ENCODE measurements at places on chromosomes 6 and 20.

DNA sequence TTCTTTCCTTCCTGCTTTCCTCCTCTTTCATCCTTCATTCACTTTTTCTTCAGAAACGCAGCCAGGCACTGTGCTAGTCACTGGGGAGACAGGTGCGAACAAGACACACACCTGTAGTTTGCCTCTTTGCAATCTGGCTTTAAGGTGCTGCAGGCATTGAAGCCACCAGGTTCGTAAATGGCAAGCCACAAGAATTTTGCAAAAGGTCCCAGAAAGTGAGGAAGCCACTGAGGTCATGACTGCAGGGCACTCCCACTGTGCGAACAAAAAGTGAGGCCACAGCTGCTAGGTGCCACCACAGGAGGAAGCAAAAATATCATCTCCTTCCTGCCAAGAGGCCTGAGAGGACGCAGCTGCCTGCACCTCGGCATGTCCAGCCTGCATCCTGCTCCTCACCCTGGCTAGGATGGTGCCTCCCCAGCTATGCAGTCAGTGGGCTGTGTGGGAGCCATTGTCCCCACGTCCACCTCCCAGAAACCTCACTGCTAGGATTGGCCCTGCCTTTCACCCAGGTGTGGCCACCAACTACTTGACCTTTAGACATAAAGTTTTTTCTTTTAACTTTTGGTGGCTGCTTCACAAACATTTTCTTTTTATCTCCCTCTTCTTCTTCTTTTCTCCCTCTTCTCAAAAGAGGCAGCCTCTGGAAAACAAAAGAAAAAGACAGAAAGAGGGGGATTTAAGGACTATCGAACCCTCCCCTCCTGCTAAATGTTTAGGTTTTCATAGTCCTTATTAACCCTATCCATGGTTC, 230.8 kb downstream of the BCAS1 start:
- DNase-seq, result peak; percentile 24

GRCh38 chr20:5784735-5785134, 34.5 kb downstream of the SHLD1 start:
- no peak for DNase-seq

GRCh38 chr6:3176562-3177355, 19.4 kb upstream of the TUBB2A start:
- no peak for DNase-seq

- no peak for DNase-seq
These were observed 78.8 kb downstream of the PTCHD4 start for GRCh38 chr6:48032151-48032550.

GRCh38 chr6:158654960-158655489, 5.2 kb downstream of the SYTL3 start:
- DNase-seq, result no peak

DNA sequence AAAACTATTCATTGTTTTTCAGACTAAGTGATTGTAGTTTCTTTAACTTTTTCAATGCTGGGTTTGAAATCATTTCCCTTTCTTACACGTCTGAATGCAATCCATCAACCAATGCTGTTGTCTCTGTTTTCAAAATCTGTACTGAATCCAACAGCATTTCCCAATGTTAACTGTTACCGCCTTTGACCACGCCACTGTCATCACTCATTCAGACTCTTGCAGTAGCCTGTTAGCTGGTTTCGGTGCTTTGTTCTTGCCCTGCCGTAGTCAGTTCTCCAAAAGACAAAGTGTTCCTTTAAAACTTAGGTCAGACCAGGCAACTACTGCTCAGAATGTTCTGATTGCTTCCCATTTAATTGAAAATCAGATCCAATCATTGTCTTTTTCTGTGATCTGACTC, 131.3 kb downstream of the PLCB4 start:
- no peak for DNase-seq

DNA sequence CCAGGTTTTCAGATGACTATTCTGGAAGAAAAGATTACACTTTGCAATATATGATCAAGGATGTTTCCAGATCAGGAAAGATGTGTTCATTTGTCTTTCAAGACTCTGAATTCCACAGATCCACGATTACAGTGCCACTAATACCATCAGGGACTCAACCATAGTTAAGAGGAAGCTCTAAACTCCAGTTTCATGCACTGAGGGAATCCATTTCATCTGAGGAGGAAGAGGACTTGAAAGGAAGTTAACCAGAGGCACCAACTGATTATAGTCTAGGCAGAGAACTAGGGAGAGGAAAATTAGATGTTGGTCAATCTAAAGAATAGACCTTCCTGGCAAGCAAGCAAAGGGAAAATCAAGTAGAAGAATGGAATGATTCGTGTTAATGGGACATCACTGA, 218.3 kb upstream of the PRDM1 start:
- no peak for DNase-seq

DNA sequence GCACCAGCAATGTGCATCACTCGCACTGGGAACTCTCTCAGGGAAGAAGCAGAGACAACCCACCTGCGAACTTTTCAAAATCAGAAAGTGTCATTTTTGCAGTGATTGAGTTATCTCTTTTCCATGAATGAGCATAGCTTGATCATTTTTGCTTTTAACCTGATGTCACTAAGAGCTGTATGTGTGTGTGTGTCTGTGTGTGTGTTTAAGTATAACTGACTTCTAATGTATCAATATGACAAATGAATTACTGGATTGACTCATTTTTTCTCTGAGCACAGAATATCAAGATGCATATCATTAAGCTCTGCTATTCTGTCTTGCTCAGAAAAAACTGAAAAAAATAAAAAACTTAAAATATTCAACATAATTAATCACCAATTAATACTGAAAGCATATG, 548.9 kb upstream of the MARCKS start:
- no peak for DNase-seq

DNA sequence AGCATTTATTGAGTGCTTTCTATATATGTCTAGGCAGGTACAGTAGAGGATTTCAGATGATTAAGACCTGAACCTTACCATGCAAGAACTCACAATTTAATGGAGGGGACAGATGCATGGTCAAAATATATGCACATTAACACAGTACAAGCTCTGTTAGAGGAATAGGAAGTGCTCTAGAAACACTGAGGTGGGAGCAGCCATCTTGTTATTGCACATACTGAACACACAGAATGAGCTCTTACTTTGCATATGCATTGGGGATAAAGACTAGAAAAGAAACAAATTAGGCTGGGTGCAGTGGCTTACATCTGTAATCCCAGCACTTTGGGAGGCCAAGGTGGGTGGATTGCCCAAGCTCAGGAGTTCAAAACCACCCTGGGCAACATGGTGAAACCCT, 438.3 kb downstream of the UTRN start:
- no peak for DNase-seq

DNA sequence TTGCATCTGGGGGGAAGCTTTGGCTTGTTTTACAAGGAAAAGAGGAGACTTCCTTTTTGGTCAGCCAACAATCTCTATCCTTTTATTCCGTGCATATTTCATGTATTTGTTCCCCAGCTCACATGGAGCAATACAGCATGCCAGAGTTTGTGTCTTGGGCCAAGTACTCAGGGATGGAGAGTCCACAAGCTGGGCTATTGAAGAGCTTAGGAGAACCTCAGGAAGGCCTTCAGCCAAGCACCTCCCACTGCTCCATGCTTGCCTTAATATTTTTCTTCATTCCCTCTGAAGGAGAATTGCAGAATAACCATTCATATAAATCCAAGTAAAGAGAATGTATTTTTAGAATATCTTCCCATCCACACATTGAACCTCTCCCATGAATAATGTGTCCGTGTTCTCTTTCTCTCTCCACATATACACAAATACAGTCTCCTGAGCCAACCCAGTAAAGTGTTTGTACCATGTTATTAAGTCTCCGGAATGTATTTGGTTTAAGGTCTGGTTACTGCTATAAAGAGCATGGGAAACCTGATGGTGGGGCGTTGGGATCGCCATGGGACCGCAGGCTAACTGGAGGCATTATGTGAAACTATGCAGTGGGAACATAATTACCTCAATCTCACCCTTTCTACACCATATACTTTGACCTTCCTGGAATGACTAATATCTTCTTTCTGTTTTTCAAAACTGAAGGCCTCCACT, 3.0 kb downstream of the LAMA4 start:
- DNase-seq, result peak; percentile 61

All from heart right ventricle (tissue), 16 donors.